ENCODE measurements at places on chromosomes 7 and 10.

GRCh38 chr7:131147604-131148003 lies 180.1 kb upstream of the MKLN1 start:
- no peak for DNase-seq

- peak; percentile 93 for DNase-seq
Measured at GRCh38 chr7:134778941-134779740, at the start of gene CALD1. TSS of gene CALD1 (plus strand) at chr7:134779634. CDS start at chr7:134867734, 88,100 bp downstream.

DNA sequence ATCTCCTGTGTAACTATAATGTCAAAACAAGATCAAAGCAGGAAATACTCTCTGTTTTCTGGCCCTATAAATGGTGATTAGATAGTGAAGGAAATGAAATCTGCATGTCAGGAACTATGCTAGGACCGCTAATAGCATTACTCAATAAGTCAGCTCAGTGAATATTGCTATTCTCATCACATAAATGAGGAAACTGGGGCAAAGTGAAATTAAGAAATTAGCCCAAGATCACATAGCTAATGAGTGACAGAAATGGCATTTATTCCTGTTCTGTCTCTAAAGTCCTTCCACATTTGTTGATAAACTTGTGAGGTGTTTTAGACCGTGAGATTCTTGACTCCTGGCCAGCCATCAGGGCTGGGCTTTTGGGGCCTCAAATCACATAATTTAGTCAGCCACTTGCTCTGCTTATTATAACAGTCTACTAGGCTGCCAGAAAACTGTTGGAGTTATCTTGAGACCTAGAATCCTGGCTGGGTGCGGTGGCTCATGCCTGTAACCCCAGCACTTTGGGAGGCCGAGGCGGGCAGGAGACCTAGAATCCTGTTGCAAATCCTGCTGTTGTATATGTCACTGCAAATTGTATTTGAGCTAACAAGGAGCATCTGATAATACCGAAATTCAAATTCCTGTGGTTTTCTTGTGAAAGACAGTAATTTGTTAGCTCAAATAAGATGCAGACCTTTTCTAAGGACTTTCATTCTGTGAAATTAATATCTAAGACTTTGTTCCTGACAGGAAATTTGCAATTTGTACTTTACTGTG lies 66.5 kb upstream of the SHTN1 start:
- DNase-seq: no peak

- peak; percentile 65 for DNase-seq
Measured at GRCh38 chr7:21526007-21526406, 16.8 kb upstream of the DNAH11 start.

DNA sequence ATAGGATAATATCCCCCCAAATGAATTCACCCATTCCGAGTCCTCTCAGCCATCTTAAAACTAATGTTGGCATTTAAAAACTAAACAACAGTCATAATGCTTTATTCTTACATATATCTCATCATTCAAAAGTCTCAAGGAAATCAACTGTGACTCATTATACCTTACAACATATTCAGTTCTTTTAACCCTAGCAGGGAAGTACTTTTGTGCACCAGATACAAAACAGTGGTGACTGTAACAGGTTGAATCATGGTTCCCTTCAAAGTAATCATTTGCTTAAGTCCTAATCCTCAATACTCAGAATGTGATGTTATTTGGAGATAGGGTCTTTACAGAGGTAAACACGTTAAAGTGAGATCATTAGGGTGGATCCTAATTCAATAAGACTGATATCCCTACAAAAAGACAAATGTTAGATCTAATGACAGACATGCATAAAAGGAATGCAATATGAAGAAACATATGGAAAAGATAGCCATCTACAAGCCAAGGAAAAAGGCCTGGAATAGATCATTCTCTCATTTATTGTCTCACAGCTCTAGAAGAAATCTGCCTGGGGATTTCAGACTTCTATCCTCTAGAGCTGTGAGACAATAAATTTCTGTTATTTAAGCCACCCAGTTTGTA lies 42.3 kb downstream of the RELN start:
- no peak for DNase-seq

GRCh38 chr10:110892602-110893288 lies 21.0 kb downstream of the PDCD4 start:
- DNase-seq: no peak

GRCh38 chr10:130340816-130341215 lies 204.6 kb downstream of the GLRX3 start:
- DNase-seq: no peak

GRCh38 chr10:124715439-124715838 lies 28.7 kb downstream of the FAM53B start:
- no peak for DNase-seq

DNA sequence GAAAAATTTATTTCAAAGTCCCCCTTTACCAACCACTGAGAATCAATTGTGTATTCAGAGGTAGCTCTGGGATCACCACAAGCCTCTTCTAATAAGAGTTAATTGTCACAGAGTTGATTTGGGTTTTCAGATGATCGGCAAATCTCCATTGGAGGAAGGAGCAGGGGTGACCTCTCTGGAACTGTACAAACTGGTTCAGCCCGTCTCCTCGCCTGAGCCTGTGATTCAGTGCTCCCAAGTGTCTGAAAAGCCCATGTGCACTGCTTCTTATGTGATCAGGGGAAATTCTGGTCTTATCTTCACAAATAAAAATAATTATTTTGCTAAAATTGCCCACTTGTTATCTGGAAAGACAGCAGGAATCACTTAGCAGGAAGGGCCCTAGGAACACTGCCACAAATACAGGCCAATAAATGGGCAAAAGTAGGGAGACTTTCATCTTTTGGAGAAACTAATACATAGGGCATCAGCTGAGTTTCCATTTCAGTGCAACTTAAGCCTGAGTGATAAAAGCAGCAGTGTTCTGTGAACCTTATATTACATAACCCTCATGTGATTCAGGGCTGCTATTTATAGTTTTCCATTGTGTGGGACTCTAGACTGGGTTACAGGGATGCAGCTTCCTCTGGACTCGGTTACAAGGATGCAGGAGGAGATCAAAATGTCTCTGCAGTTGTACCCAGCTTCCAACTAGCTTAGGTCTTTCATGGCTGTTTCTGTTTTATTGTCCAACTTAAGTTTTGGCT lies 32.3 kb downstream of the CDK1 start:
- peak; percentile 67 for DNase-seq

GRCh38 chr7:75762350-75762917 lies 9.6 kb downstream of the CCL26 start:
- DNase-seq: peak; percentile 87

GRCh38 chr10:100519311-100520051 lies at the start of gene SEC31B:
TSS of gene SEC31B (minus strand) at chr10:100519861. CDS start at chr10:100516952, 2,909 bp downstream.
- no peak for DNase-seq

DNA sequence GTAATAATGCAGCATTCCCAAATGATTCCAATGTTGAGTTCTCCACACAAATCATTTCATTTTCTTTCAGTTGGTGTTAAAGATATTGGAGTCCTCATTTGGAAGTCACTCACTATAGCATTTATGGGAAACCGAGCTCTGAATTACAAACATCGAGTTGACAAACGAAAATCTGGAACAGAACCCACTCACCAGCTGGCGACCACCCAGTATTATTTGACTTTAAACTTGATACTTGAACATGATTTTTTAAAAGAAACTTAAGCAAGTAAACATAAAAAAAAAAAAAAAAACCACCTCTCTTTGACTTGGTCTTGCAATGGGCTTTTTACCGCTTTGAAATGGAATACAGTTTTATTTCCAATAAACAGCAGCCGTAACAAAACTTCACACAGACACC lies 576.6 kb upstream of the C7orf33 start:
- DNase-seq: no peak

DNA sequence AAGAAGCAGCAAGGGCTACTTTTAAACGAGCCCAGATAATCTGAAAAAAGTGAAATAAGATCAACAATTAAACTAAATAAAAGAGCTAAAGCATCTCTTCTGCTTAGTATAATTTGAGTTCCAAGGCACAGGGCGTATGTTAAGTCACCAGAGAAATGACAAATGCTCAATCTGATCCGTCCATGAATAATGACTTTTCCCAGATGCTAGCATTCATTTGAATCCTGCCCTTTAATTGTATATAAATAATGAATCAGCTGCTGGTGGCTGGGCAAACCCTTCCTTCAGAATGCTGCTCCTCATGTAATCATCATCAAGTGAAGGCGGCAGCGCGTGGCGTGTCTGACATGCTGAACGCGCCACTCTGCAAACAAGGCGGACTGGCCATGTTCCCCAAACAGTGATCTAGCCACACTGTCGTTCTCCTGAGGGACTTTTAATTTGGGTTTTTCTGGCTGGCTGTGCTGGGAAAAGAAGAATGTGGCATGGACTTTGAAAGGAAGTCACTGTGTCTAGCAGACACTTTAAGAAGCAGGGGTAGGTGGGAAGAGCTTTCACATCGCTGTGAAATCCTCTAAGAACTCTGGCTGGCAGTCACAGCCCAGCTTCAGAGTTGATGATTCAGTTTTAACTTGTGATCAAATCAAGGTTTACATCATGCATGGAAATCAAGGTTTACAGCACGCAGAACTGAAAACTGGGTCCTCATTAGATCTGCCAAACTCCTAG lies 70.7 kb downstream of the BEND7 start:
- no peak for DNase-seq

- DNase-seq: no peak
Measured at GRCh38 chr7:74474271-74474865, 20.7 kb downstream of the GTF2IRD1 start.

DNA sequence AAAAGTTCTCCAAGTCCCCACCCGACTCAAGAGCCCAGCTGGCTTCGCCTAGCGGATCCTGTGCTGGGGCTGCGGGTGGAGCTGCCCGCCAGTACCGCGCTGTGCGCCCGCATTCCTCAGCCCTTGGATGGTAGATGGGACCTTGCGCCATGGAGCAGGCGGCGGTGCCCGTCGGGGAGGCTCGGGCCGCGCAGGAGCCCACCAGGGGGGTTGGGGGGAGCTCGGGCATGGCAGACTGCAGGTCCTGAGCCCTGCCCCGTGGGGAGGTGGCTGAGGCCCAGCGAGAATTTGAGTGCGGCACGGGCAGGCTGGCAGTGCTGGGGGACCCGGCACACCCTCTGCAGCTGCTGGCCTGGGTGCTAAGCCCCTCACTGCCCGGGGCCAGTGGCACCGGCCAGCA lies 57.0 kb downstream of the TBC1D12 start:
- no peak for DNase-seq

GRCh38 chr10:35635576-35635975 lies 6.5 kb downstream of the FZD8 start:
- DNase-seq: peak; percentile 74

- DNase-seq: no peak
Measured at GRCh38 chr10:93336110-93336509, 146.0 kb downstream of the MYOF start.

DNA sequence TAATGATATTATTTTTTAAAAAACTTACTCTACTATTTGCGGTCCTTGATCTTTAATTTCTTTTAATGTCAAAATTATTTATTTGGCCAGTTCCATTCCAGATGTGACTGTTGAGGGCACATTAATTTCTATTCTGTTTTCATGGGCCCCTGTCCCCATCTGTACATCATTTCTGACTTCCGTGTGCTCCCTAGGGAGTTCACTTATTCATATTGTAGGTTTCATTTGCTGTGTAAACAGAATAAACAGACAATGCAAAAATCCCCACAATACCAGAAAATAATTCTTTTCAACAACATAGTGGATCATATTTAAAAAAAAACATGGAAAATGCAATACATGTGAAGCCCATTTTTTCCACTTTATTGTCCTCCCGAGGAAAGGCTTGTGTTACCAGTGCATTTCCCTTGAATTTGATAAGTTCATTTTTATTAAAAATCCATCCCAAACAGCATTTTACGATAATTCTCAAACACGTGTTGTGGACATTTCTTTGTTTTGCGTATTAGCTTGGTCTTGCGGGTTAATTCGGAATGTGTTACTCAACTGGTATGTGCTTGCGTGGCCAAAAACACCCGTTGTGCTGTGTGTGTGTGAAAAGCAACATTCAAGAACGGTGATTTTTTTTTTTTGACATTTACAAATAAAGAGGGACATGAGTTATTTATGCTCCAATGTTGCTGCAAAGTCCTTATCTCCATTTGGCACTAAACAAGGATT lies 138.4 kb downstream of the MGMT start:
- no peak for DNase-seq

DNA sequence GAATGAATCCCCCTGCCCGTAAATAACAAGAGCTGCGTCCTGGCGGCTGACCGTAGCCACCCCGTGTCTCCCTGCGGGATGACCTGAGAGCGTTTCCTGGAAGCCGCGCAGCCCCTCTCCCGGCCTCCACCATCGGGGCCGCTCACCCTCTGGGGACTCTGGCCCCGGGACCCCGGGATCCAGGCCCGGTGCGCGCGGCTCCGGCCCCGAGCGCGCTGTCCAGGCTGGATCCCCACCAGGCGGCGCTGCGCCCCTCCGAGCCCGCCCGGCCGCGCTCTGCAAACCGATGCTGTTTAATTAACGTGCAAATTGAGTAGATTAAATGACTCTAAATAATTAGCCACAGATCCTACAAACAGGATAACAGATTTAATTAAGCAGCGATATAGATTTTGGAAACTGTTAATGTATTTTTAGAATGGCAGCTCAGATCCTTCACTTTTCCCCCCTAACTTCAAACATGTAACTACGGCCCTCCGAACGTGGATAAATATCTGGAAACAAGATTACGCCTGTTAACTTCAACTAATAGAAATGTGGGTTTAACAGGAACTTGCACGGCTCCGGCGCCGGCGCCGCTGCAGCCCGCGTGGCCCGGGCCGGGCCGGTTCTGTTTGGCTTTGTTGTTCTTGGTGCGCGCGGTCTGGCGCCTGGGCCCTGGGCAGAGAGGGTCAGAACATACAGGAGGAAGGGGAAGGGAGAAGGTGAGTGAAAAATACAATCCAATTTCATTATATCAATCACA lies 7.1 kb upstream of the UNCX start:
- peak; percentile 43 for DNase-seq

GRCh38 chr10:25159591-25159990 lies 15.2 kb upstream of the GPR158 start:
- DNase-seq: no peak

GRCh38 chr7:8719102-8719501 lies 285.7 kb downstream of the NXPH1 start:
- DNase-seq: no peak

GRCh38 chr7:20598459-20599309 lies 16.8 kb upstream of the ABCB5 start:
- peak; percentile 91 for DNase-seq

DNA sequence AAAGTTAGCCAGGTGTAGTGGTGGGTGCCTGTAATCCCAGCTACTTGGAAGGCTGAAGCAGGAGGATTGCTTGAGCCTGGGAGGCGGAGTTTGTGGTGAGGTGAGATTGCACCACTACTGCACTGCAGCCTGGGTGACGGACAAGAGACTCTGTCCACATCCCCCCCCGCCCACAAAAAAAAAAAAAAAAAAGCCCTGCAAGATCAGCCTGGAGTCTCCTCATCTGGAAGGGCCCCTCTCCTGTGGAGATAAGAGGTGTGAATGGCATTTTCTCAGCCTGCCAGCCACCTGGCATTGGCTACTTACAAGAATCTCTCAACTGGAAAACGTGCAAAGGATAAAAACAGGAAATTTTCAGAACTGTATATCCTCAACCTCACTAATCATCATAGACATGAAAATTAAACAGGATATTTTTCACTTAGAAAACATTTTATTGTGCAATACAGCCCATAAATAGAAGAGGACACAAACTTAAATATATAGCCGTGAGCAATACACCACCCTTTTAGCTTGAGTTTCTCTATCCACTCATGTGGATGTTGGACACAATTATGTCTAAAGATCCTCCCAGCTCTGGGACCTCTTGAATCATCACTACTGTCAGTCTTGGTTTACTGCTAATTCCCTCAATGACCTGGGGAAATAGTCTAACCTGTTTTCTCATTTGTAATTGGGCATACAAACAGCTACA lies 11.3 kb upstream of the TSPAN15 start:
- DNase-seq: peak; percentile 16

- no peak for DNase-seq
Measured at GRCh38 chr10:8628351-8628750, 573.9 kb downstream of the GATA3 start.
